ENCODE measurements at places on chromosomes 2 and 18. TPM values are rescaled to one million over a fixed set of nuclear protein-coding genes. Genes with fewer than 3 reads are reported as not detected.

The HJURP gene
- polyA plus RNA-seq = 11.4 TPM

DNA sequence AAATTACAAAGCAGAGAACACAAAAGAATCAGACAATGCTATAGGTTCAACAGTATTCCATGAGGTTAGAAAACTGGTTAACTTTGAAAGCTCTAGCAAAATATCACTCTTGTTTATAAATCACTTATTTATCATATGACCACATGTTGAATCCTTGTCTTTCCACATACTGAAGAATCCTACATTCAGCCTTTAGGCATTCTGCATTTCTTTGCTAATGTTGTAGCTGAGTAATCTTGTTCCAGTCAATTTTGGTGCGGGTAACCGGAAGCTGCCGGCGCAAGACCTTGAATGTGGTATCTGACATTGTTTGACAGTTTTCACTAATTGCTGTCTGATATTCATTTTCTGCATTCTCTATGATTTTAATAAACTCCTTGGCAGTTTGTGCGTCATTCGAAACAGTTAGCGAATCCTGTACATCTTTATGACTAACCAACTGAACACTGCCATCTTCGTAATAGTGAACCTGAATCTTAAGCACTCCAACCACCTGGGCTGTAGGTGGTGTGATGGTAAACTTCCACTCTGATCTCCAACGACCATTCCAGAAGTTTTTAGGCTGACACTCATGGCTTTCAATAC is 154.1 kb downstream of the BAZ2B start:
- DNase-seq = no peak

DNA sequence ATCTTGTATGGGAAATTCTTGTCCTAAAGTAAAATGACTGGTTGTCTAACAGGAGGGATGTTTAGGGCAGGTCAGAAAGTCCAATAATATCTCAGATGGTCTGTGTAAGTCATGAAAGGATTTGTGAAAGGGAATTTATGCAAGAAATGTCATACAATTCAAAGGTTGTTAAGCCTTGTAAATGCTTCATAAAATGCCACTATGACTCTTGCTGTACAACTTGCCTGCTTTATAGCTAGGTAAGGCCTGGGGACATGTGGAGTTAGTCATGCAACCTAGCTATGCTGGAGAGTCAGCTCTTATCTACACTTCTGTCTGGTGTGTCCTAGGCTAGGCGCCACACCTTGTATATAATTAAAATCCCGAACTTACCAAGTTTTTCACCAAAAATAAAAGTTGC is 36.9 kb upstream of the VWA3B start:
- no peak for DNase-seq

DNA sequence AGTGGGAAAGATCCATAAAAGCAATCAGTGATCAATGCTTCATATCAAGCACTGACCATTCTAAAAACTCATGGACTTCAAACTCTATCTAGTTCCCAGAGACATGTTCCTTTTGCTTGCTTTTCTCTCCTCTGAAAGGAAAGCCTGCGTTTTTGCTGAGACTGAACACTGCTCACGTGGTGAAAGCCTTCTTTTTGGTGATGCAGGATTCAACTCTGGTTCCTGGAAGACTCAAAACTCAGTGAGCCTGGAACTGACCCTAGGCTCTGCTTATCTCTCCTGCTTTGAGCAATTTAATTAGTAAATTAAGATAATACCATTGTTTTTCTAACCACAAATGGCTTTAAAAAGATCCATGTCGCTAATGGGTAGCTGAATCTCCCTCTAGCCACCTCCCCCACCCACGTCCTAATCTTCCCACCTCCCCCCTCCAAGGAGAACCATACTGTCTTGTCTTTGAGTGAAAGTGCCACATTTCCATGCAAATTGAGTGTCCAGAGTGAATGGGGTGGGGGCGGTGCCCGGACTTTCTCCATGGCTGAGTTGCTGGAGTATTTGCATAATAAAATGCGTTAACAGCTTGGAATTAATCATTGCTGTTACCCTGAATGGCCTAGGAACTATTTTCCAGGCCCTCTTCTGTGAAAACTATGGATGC is 130.5 kb downstream of the BCL11A start:
- no peak for DNase-seq

DNA sequence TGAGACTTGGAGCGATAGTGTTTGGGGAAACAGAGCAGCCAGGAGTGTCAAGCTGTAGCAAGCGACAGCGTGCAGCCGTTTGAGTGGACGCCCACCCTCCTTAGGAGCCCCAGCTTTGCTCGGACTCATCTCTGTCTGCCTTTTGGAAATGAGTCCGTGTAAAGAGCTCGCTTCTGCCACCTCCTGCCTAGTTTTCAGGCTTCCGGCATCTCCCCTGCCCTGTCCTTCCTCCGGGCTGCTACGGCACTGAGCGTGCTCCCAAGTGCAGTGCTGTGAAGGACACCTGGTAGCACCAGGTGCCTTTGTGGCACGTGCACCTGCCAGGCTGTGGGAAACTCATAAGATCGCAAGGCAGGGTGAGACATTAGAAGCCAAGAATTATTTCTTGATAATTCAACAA is 117.1 kb downstream of the RNF144A start:
- no peak for DNase-seq

GRCh38 chr18:48778344-48779011 is 172.3 kb downstream of the SMAD7 start:
- no peak for DNase-seq

- peak; percentile 32 for DNase-seq
Observed at GRCh38 chr18:59502274-59503175, 143.5 kb upstream of the LMAN1 start.

DNA sequence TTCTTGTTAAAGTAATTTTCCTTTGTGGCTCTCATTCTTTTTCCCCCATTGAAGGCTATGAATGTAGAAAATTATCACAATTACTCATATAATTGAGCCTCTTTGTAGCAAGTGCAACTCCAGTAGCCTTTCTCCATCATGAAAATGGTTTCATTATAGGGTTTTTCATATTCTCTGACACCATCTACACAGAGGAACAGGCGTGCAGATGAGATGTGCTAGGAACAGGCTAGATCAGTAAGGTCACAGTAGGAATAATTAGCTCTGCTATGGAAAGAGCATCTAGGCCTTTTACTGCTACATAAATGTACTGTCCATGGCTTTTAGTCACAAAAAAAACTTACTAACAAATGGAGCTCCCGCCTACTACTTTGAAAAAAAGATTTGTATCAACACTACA is 12.6 kb upstream of the DLX1 start:
- no peak for DNase-seq

All from spinal cord (tissue), 10 donors.